Upper lobe of right lung (tissue), 1 donor: ENCODE measurements at places on chromosomes 7 and 10. TPM values are rescaled to one million over a fixed set of nuclear protein-coding genes. Genes with fewer than 3 reads are reported as not detected.
A peak's percentile ranks its signal among the peaks of the same experiment; 100 is the strongest.

The SLC39A12 gene
- total RNA-seq: 0.29 TPM

The AKR1C1 gene
- 42.0 TPM for total RNA-seq

DNA sequence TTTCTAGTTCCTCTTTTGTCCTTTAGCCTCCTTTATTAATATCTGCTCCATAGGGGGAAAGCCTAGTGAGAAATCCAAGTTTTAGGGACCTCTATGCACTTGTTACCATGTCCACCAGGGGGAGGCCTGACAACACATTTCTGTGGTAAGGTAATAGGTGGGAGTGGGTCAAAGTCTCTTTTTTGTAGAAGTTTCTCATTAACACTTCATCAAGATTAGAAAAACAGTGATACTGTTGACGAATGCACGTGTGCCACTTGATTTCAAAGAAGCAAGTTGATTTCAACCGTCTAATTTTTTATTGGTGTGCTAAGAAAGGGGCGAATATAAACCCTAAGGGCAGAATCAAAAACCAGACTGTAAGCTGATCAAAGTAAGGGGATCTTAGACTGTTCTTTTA lies 30.6 kb downstream of the CISD1 start:
- no peak for DNase-seq

GRCh38 chr7:157567666-157568065 lies 230.9 kb downstream of the DNAJB6 start:
- no peak for DNase-seq

The SCART1 gene
- total RNA-seq: 2.6 TPM

DNA sequence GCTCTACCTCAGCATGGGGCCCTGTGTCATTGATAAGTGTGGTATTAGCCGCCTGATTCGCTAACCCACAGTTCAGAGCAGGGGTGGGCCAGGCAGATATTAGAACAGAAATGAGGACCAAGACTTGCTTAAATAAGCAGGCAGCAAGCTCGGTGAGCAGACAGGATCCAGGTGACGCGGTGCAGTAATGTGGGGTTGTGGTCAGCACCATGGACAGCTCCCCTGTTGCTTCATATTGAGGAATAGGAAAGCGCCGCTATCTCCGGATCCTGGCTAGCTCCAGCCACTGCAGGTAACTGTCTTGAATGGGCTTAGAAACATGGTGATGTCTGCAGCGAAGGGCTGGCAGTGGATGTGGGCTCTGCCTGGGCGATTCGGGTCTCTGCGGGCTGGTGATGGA lies 51.3 kb upstream of the GPR26 start:
- DNase-seq: peak; percentile 70

GRCh38 chr7:129167817-129168216 lies 20.6 kb upstream of the SMO start:
- DNase-seq: no peak

The CYP2W1 gene
- not detected for total RNA-seq

DNA sequence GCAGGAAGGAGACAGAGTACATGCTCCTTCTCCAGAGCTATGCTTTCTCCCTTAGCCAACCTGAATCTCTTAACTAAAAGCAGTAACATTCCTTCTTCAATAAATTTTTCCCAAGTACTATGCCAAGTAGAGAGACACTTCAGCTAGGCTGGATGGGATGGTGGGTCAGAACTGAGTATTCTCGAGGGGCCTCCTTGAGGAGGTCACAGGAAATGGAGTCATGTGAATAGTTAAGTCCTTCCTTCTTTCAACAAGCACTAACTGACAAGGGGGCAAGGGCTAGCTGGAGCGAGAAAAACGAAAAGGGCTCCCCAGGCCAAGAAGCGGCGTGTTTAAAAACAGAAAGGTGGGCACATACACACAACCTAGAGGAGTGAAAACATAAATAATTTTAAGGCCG lies 5.5 kb downstream of the RSU1 start:
- no peak for DNase-seq

DNA sequence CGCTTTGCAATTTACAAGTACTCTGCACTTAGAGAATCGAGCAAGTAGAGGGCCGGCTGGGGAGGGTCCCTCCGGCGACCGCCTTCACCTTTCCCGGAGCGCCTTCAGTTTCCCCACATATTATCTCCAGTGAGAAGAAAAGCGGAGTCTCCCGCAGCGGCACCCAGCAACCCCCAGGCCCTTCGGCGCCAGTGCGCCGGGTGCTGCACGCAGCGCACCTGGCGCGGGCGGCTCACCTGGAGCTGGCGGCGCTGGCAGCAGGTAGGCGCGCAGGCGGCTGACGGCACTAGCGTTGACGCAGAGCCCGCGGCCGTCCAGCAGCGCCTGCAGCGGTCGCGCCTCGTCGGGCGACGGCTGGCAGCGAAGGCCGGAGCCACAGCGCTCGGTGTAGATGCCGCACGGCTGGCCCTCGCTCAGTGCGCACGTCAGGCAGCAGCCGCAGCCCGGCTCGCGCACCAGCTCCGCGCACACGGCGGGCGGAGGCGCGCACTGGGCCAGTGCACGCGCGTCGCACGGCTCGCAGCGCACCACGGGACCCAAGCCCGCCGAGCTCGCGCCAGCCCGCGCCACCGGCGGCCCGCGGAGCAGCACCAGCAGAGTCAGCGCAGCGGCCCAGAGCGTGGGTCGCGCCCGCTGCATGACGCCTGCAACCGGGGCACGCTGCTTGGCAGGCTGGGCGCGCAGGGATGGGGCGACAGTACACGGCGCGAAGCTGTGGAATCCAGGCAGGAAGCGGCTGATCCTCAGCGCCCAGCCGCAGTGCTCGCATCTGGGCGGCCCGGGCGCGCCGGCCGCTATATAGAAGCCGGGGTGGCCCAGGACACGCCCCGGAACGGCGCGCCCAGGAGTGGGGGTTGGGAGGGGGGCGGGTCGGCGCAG lies at the start of gene IGFBP3:
IGFBP3 (minus strand) TSS at position 771 of the 879 bp plus-strand sequence; CDS start at position 639, 132 bp downstream.
- peak; percentile 72 for DNase-seq

DNA sequence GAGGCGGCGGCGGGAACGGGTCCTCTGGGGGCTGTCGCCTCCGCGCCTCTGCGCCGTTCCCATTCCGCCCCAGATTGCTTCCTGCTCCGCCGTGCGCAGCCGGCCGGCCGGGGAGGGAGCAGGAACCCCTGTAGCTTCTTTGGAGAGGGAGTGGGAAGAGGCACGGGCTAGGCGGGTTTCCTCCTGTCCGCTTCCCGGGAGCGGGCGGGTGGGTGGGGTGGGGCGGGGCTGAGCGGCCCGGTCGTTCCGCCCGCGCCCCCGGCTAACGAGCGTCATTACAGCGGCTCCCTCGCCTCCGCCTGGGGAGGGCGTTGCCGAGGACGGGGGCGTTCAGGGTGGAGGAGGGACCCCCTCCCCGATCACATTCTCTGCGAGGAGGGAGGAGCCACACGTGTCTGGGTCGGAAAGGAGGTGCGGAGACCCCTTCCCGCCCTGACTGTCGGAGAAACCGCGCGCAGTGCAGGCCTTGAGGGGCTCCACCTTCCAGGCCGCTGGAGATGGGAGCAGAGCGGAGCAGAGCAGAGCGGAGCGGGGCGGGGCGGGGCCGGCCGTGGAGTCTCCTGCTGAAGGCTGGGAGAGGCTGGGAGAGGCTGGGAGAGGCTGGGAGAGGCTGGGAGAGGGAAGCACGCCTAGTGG lies 39.7 kb downstream of the AGAP3 start:
- no peak for DNase-seq

The C10orf71 gene
- not detected for total RNA-seq

The CYP26A1 gene
- total RNA-seq: not detected

The ETV1 gene
- total RNA-seq: 110 TPM

The IGF2BP3 gene
- total RNA-seq: 3.3 TPM

DNA sequence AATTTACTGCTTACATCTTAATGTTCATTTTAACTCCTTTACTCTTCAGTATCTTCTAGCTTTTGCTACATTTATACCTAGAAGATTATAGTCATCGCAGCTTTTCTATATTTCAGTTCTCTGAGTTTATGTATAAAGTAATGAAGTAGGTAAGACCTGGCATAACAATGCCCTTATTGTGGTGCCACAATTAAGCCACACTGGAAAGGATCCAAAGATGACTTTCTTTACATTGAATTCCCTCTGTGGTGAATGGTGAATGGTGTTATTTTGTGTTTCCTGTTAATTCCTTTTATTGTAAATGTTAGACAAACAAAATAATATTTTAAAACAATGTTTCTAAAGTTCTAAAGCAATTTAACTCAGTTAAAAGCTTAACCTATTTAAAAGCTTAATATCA lies 36.2 kb downstream of the SEMA3D start:
- DNase-seq: no peak

The CFAP70 gene
- total RNA-seq: 2.7 TPM

DNA sequence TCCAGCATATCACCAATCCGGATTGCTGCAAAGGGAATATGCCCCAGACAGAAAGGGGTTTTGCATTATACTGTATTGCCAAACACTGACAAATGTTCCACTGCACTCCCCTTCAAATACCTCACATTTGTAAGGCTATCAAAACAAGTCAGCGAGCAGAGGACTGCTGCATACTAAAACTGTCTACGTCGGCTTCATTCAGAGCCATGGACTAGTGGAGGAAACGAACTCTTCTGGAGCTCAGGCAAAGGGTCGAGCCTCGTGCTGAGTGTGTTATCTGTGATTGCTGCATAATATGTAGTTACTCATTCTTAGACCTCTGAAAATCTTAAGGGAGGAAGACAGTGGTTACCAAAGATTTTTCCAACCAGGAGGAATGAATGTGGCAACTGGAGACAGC lies 200.2 kb downstream of the DYNC1I1 start:
- DNase-seq: no peak

GRCh38 chr7:143936087-143937009 lies 1.3 kb downstream of the OR2F2 start:
- no peak for DNase-seq

DNA sequence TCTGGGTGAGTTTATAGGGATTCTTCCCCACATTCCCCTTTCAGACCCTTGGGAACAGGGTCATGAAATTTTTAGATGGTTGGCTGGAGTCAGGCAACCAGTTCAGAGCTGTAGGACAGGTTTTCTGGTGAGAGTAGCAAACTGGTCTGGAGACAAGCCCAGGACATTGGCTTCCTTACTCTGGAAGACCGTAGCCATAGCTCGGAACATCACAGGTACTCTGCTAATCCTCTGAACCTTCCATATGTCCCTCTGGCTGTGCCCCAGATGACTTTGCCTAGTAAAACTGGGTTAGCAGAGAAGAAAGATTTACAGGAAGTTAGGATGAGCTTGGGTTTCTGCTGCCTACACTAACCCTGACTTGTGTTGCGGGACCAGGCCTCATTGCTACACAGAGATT lies 104.5 kb upstream of the MKLN1 start:
- no peak for DNase-seq

GRCh38 chr10:63595072-63595471 lies 73.9 kb downstream of the REEP3 start:
- DNase-seq: no peak
